ENCODE measurements at places on chromosomes 2 and 18. TPM values are rescaled to one million over a fixed set of nuclear protein-coding genes. Genes with fewer than 3 reads are reported as not detected.

The CACNB4 gene
- total RNA-seq = 0.37 TPM

The DHRS9 gene
- total RNA-seq = not detected

DNA sequence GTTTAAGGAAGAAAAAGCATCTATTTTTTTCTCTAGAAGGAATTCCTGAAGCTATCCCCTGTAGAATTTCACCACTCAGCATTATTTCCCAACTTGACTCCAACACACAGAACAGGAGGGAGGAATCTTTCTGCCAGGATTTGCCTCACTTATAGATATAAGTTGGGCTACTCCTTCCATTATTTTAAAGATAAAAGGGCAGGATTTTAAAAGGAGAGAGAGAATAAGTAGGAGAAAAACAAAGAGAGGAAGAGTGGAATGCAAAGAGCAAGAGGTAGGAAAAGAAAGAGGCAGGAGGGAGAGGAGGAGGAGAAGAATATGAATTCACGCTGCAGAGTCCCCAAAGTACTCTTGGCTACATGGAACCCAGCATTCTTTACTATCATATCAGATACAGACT lies 182.5 kb downstream of the TCF4 start:
- DNase-seq = no peak
- H3K4me3 ChIP-seq = no peak overlapping the region
- H3K4me1 ChIP-seq = no peaks in the 10 kb centered on the region
- no peaks in the 10 kb centered on the region for H3K36me3 ChIP-seq
- no peak overlapping the region for H3K27ac ChIP-seq

DNA sequence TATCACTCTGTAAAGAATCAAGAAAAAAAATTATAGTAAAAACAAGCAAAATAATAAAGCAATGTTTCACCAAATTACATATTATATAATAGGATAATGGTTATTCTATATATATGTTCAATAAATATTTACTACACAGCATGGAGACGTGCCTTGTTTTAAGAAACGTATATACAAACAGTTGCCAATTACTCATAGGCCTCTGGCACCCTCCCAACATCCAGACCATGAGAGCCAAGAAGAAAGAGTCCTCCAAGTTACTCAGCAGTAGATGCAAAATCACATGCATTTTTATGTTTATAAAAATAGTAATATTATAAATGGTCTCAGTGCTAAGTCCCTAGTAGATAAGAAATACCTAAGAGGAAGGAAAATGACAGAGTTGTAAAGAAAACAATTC lies 64.8 kb downstream of the REV1 start:
- no peaks in the 10 kb centered on the region for H3K27me3 ChIP-seq
- H3K4me3 ChIP-seq = no peak overlapping the region
- peaks cover 5% of the 10 kb centered on the region for H3K36me3 ChIP-seq
- H3K27ac ChIP-seq = no peak overlapping the region

DNA sequence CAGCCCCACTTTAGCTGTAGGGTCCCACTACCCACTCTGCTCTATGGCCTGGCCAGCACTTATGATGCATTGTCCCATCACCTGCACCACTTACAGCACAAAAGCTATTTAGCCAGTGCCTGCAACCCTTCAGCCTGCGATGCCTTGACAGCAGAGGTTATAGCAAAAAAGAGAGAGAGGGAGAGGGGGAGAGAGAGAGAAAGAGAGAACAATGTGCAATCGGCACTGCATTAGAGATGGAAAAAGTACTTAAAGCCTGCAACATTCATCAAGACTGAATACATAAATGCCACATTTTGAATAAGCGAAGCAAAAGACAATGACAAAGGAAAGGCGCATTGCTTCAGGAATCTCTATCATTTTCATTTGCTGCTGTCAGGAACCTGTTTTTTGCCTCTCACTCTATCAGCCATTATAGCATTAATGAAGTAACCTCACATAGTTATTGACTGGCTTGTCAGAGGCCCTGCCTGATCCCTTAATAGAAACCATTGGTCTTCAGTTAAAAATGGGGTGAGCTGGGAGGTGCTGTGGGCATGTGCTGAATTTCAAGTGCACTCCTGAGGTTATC lies 833.1 kb downstream of the BCL11A start:
- no peak for DNase-seq
- no peak overlapping the region for H3K4me3 ChIP-seq
- H3K27me3 ChIP-seq = no peaks in the 10 kb centered on the region
- no peaks in the 10 kb centered on the region for H3K4me1 ChIP-seq

- no peaks in the 10 kb centered on the region for H3K27me3 ChIP-seq
- DNase-seq = no peak
- H3K27ac ChIP-seq = no peak overlapping the region
- H3K36me3 ChIP-seq = no peaks in the 10 kb centered on the region
- no peaks in the 10 kb centered on the region for H3K4me1 ChIP-seq
Observed at GRCh38 chr18:43870626-43871025, 593.3 kb upstream of the SYT4 start.

The RASGRP3 gene
- 13.5 TPM for total RNA-seq

GRCh38 chr2:53941749-53942148 lies 29.0 kb downstream of the PSME4 start:
- no peak overlapping the region for H3K27ac ChIP-seq
- H3K4me1 ChIP-seq = peaks cover 10% of the 10 kb centered on the region
- no peak overlapping the region for H3K4me3 ChIP-seq
- no peaks in the 10 kb centered on the region for H3K27me3 ChIP-seq
- peaks cover 5% of the 10 kb centered on the region for H3K36me3 ChIP-seq

DNA sequence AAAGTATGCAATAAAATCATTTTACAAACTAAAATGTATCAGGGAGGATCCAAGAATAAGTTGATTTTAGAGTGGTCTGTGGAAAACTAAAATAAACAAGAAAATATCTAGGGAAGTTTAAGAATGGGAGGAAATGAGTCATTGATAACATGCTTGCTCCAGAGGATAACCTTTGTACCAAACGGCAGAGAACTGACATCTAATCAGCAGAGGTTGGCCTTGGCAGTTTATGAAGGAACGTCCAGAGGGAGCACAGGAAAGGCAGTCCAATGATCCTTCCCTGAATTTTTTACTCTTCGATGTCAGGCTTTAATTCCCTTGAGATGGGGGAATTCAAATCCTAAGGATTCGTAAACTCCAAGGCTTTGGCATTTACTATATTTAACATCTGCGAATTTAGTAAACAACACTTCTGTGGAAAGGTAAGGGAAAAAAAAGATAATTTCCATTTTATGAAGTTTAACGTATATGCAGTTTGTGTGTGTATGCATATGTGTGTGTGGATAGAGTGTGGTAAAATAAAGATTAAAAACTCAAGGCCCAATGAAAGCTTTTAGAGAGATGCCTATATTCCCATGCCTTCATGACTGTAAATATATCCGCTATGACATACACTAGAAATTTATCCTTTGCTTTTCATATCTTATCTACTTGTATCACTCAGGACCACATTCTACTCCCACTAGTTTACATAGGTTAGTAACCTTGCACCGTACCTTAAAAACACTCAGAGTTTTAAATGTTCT lies 8.7 kb upstream of the INPP1 start:
- no peak for DNase-seq
- no peak overlapping the region for H3K27ac ChIP-seq
- peaks cover 4% of the 10 kb centered on the region for H3K4me1 ChIP-seq
- H3K27me3 ChIP-seq = peaks cover 12% of the 10 kb centered on the region
- peaks cover 3% of the 10 kb centered on the region for H3K36me3 ChIP-seq
- H3K4me3 ChIP-seq = no peak overlapping the region

The KIAA2012 gene
- total RNA-seq = not detected

GRCh38 chr2:120110507-120110906 lies 97.6 kb downstream of the EPB41L5 start:
- DNase-seq = no peak
- H3K36me3 ChIP-seq = peaks cover 6% of the 10 kb centered on the region
- no peak overlapping the region for H3K27ac ChIP-seq
- H3K27me3 ChIP-seq = peaks cover 14% of the 10 kb centered on the region
- H3K4me3 ChIP-seq = no peak overlapping the region

Data from T-helper 17 cell (primary cell).